ENCODE measurements at places on chromosomes 13 and 19.
A peak's percentile ranks its signal among the peaks of the same experiment; 100 is the strongest.

GRCh38 chr13:42760951-42761350 lies 20.4 kb upstream of the FAM216B start:
- no peak for DNase-seq

- DNase-seq, result no peak
These were observed 68.4 kb upstream of the ANKRD10 start for GRCh38 chr13:110983241-110983640.

DNA sequence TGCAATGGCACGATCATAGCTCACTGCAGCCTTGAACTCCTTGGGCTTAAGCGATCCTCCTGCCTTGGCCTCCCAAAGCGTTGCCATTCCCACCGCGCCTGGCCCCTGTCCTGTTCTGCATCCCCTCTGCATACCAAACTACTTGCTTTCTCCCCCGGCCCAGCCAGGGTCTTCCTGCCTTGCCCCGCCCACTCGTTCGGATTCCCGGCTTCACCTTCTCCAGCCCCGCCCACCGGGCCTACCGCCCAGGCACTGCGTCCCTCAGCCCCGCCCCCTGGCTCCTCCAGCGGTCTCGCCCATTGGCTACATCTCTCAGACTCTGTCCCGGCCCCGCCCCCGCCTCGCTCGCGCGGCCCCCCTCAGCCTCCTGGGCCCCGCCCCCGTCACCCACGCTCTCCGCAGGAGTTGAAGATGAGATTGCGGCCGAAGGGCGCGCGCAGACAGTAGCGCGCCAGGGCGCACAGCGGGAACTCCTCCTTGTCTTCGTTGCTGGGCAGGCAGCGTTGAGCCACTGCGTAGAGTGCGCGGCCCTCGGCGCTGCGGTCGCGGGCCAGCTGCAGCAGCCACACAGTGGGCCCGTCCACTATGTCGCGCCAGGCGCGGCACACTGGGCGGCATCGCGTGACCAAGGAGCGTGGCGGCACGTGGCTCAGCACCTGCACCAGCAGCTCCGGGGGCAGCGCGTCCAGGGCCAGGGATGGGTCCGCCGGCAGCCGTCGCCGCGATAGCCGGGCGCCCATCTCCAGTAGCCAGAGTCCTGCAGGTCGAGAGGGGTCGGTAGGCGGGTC lies 19.0 kb downstream of the MRPS12 start:
- DNase-seq, result no peak

DNA sequence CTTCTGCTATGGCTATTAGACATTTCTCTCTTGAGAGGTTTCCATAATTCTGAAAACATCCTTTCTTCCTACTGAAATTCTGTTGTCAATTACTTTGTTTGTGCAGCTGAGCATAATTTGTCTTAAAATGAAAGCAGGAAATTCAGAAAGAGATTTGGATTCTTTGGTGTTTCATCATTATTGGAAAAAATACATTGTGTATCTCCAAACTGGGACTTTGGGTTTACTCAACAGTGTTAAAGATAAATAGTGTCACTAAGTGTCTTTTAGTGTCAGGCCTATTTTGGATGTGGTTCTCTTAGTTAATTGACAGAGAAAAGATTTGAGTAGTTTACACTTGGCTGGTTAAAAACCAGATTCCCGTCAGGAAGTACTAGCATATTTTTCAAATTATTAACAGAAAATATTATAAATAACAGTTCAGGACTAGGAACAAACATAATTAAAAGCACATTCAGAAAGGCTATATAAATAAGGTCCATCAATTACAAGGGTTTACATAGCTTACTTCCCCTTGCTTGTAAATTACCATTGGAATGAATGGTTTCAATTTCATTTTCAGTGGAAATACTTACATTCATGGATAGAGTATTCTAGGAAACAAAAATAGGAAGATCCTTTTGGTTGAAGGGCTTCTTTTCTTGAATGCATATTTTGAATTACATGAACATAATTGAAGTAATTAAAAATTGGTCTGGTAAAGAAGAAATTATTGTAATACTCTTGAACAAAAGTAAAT lies 483.1 kb downstream of the GPC6 start:
- no peak for DNase-seq

GRCh38 chr13:93086329-93086728 lies 140.3 kb upstream of the GPC6 start:
- DNase-seq, result peak; percentile 30

- DNase-seq, result peak; percentile 15
These were observed 178.7 kb upstream of the PCDH9 start for GRCh38 chr13:67408798-67409197.

DNA sequence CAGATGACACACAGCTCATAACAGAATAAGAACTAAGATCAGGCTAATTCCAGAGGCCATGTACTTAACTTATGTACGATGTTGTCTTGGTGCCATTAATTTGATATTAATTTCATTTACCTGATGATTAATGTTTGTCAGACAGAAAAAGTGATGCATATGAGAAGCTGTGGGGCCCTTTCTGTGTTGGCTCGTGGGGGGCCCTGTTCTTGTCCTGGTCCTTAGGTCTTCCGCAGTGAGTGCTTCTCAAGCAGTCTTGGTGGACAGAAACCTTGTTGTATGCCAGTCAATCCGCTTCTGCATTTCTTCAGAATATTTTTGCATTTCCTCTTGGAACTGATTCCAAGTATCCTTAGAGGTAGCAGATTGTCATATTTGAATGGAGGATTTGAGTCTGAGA lies 20.2 kb downstream of the SAFB start:
- DNase-seq, result no peak

GRCh38 chr13:34086281-34086680 lies 268.3 kb downstream of the RFC3 start:
- no peak for DNase-seq

GRCh38 chr19:5804516-5805461 lies at the start of gene NRTN:
Gene NRTN, plus strand, starts transcription at chr19:5805067. Its CDS starts 19,099 bp downstream, at chr19:5824166.
- DNase-seq, result no peak

GRCh38 chr19:3668331-3669081 lies 31.8 kb downstream of the PIP5K1C start:
- DNase-seq, result peak; percentile 21

DNA sequence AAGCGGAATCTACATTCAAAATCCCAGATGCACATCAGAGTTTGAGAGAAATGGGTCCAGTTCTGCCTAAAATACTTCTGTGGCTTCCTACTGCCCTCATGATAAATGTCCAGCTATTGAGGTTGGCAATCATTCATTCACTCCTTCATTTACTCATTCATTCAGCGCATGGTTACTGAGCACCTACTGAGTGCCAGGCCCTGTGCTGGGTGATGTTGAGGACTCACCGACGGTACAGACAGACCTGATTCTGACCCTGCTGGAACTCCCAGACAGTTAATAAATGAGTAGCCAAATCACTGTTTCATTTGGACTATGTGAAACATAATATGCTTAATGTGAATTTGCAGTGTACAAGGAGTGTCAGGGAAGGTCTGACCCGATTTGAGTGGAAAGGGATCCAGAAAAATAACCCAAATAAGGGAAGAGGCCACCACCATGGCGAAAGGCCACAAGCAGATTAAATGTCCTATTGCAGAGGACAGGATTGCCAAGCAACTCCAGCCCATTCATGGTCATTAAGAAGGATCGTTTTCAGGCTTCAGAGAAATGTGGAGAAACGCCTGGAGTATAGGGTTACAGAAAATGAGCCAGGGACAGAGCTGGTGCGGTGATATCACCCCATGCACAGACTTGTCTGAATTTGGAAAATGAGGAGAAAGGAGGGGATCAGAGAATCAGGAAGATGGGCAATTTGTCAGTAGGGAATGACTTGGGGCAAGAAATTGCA lies 20.5 kb downstream of the DYRK1B start:
- DNase-seq, result no peak

DNA sequence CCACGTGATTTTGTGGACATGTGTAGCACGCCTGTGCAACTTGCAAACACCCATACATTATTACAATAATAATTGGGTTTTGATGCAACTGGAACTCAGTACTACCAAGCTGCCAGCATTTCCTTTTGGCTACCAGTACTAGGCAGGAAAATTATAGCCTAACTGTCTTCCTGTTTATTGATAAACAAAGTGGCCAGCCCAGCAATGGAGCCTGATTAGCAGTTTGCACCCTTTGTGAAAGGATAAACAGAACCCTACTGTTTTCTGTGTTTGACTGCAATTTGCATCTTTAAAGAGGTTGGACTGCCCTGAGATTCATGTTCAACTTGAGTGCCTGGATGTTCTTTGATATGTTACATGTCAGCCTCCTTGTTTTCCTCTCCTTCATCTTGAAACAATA lies 173.9 kb downstream of the ZIC5 start:
- DNase-seq, result no peak

- peak; percentile 65 for DNase-seq
These were observed 53.4 kb downstream of the TSSK6 start for GRCh38 chr19:19461671-19462622.

- no peak for DNase-seq
These were observed 182.3 kb downstream of the GPC5 start for GRCh38 chr13:91580749-91581148.

- no peak for DNase-seq
These were observed 751 bp downstream of the TMEM221 start for GRCh38 chr19:17447704-17448130.

- peak; percentile 67 for DNase-seq
These were observed 6.0 kb upstream of the TNFAIP8L1 start for GRCh38 chr19:4633140-4633967.

GRCh38 chr13:75393839-75394520 lies 88.0 kb downstream of the TBC1D4 start:
- DNase-seq, result no peak

All from HepG2 (cell line).